ENCODE measurements at places on chromosomes 6 and 20. TPM values are rescaled to one million over a fixed set of nuclear protein-coding genes. Genes with fewer than 3 reads are reported as not detected.

Gene TPBG
- total RNA-seq: 20.5 TPM

Gene ADAM33
- 62.3 TPM for total RNA-seq

DNA sequence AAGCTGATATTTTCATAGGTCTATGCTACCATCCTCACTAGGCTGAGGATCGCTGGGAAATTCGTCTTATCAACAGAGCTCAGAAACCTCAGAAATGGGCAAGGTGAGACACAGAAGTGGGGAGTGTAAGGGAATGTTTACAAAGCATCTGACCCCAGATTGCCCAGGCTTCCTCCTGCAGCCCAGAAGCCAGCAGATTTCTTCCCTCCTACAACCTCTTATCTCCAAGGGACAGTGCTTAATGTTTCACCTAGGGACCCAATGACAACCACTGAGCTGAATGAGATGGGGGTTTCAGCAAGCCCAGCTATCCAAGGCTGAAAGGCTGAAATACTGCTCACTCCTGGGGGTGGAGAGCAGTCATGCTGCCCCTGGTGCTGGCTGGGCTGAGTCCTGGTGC is 52.4 kb upstream of the TBC1D7 start:
- ATAC-seq: no peak

- no peak for ATAC-seq
These were observed 160.4 kb upstream of the SMLR1 start for GRCh38 chr6:130666786-130667185.

Gene CRYBG1
- total RNA-seq: 0.49 TPM

- ATAC-seq: no peak
These were observed 140.9 kb downstream of the THBS2 start for GRCh38 chr6:169112483-169113320.

Gene OPRM1
- total RNA-seq: 2.3 TPM

DNA sequence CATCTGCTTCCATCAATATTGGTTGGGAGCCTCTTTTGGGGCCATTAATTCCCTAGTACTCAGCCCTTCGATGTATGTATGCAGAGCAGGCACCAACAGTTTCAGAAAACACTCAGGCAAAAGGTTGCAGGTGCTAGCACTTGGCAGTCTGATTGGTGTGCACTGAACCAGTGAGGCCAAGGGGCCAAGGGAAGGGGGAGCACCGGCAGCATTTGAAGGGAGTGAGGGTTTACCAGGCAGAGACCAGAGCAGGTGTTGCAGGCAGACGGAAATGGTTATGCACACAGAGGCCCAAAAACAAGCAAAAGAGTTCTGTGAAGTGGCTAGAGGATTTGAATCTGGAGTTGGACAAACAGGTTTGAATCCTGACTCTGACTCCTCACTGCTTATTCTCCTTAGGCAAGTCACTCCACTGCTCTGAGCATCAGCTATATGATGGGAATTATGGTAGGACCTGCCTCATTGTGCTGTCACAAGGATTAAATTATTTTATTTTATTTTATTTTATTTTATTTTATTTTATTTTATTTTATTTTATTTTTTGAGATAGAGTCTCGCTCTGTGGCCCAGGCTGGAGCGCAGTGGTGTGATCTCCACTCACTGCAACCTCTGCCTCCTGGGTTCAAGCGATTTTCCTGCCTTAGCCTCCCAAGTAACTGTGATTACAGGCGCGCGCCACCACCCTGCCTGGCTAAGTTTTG is 58.1 kb upstream of the SHLD1 start:
- no peak for ATAC-seq

DNA sequence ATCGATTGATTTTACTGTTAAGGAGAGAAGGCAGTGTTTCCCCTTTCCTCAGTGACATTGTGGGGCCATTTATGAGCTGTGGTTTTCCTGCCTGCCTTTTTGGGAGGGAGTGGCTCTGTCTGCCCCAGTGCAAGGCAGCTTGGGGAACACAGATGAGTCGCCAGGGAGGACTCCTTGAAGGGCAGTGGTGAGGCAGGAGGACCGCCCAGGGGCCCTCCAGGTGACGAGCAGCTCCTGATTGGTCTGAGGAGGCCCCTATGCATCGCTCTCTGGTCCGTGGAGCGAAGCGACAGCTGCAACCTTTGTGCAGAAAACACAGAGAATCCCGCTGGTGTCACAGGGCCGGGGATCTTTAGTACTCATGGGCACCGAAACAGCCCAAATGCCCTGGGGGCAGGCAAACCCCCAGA is 100.3 kb downstream of the TMEM242 start:
- ATAC-seq: no peak
